ENCODE measurements at places on chromosomes 2 and 18.
A peak's percentile ranks its signal among the peaks of the same experiment; 100 is the strongest.

- peak; percentile 74 for DNase-seq
Observed at GRCh38 chr2:71889759-71890684, 257.6 kb downstream of the CYP26B1 start.

DNA sequence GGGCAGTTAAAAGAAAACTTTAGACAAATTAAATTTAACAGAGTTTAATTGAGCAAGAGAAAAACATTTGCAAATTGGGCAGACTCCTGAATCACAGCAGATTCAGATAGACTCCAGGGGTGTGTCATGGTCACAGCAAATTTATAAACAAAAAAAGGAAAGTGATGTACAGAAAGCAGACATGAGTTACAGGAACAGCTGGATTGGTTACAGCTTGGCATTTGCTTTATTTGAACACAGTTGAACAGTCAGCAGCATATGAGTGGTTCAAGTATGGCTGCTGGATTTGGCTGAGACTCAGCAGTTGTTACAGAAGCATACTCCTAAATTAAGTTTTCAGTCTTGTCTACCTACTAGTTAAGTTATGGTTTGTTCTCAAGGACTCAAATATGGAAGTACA lies 82.3 kb upstream of the NYAP2 start:
- DNase-seq = no peak

DNA sequence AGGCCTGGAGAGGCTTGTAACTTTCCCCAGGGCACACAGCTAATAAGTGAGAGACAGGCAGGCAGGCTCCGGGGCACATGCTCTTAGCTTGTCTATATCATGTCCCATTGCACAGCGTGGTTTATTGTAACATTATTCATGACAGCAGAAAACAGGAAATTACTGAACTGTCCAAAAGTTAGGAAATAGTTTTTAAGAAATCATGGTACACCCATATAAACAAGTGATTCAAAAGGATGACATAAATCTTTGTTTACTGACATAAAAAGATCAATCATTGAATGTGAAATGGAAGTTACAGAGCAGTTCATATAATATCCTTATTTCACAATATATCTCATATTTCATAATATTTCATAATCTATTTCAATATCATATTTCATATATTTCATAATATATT lies 34.3 kb upstream of the TXNDC2 start:
- no peak for DNase-seq

DNA sequence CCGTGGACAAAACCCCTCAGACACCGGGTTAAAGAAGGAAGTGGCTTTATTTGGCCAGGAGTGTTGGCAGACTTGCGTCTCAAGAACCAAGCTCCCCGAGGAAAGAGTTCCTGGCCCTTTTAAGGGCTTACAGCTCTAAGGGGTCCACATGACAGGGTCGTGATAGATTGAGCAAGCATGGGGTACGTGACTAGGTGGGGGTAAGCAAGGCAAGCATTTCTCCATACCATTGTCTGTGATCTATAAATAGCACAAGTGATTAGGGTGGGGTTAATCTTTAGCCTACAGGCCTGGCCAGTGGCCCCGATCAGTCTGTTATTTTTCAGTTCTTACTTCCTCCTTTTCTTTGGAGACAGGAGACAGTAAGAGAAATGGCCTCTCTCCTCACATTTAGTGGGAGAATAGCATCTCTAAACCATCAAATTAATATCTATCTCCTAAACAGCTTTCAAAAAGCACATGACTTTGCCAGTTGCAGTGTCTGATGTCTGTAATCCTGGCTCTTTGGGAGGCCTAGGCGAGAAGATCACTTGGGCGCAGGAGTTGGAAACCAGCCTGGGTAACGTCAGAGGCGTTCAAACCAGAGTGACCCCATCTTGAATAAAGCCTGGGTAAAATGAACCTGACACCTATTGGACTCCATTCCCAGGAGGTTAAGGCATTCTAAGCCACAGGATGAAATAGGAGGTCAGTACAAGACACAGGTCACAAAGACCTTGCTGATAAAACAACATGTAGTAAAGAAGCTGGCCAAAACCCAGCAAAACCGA lies 18.3 kb upstream of the CNOT11 start:
- no peak for DNase-seq

DNA sequence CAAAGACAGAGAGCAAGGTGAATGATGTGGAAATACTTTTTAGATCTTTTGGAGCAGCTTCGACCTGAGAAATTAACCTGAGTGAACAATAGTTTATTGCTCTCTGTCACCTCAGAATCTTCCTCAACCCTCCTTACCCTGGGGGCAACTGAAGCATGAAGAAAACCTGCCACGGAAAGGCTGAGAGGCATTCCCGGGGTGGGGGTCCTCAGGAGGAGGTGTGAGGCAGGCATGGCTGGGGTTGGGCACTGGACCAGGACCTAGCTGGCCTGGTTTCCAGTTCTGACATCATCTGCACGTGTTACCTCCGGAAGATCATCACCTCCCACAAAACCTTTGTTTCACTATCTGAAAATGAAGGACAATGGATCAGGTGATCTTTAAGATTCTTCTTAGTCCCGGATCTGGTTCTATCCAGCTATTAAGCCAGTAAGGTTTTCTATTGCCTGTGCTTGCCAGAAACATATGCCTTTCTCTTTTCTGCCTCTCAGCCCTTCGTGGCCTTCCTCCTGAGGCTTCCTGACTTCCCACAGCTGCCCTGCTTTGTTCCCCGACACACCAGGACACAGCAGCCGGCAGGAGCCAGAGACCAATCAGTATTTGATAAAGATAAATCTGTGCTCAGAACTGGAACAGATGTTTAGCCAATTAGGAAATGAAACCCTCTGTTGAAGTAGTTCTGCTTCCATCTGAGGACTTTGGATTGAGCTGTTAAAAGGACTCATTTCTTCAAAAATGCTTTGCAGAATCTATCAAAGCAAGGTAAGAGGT lies 232.5 kb downstream of the TDRD15 start:
- DNase-seq = no peak

GRCh38 chr18:51398104-51398503 lies 200.6 kb upstream of the MEX3C start:
- DNase-seq = no peak

- no peak for DNase-seq
Observed at GRCh38 chr2:136394136-136395060, 276.4 kb upstream of the CXCR4 start.

Data from non-pigmented ciliary epithelial cell (primary cell).